ENCODE measurements at places on chromosomes 16 and 17. TPM values are rescaled to one million over a fixed set of nuclear protein-coding genes. Genes with fewer than 3 reads are reported as not detected.
A peak's percentile ranks its signal among the peaks of the same experiment; 100 is the strongest.

NACA2 gene
- total RNA-seq: not detected

DNA sequence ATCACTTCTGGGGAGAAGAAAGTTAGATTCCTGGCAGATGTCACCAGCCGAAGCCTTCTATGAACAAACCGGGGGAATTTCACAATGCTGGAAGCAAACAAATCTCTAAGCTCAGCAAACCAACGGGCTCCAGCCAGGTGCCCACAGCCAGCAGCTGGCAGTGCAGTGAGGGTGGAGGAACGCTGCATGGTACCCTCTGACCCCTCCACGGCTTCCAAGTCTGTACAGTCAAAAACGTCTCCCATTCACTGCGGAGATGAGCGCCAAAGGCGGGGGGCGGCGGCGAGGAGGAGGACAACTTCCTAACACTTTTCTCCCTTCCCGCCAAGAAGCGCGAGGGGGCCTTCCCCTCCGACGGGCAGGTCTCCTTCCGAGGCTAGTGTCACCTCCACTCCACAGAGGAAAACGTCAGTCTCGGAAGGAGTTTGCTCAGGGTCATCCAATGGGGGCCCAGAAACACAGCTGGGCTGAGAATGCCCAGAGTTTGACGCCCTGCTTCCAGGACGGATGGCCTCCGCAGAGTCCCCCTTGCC, 924 bp downstream of the ZNF598 start:
- DNase-seq: peak; percentile 36

DNA sequence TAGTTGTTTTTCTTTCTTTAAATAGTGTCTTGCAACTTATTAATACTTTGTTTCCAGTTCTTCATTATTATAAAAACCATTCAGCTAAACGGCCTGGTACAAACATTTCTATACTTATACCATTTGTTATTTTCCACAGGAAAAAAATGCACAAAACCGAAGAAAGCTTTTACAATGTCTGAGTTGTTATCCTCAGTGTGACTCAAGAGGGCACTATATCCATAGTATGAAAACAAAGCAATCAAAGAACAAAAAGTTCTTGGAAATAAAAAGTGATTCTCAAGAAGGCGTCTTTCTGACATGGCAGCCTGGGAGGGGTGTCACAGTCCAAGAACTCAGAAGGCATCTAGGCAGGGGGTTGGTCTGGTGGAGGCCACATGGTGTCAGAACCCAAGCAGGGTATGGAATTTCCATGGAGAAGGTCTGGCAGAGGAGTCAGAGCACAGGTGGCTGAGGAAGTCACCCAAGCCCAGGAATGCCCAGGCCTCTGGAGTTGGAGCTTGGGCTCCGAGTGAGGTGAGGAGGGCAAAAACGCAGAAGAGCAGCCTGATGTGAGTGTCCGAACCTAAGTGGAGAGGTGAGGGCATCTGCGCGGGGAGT, 70.9 kb upstream of the ATP2A3 start:
- no peak for DNase-seq

ZFP90 gene
- total RNA-seq: 7.9 TPM

DNA sequence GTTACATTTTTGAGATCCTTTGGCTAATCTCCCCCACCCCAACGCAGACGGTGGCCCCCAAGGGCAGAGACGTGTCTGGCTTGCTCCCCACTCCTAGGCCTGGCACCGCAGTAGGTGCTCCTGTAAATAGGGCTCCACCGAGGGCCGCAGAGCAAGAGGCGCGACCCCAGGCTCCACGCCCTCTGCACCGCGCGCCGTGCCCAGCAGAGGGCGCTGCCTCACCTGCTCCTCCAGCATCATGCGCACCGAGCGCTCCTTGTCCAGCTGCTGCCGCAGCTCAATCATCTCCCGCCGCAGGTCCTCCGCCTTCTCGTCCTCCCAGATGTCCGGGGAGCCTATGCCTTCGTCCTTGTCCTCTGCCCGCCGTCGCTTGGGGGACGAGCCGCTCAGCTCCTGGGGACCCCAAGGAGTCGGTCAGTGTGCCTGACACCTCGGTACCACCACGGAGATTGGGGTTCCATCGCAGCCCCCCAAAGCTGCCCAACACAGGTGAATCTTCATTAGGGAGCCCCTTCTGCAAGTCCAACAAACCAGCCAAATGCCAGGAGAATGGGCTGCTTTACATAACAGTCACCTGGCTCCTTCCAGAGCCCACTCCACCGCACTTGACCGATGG, 11.2 kb downstream of the TFAP4 start:
- peak; percentile 64 for DNase-seq

EFNB3 gene
- total RNA-seq: 0.25 TPM

Data from left ventricle myocardium superior (tissue), 1 donor.